Left lung (tissue), 14 donors: ENCODE measurements at places on chromosomes 7 and 10. TPM values are rescaled to one million over a fixed set of nuclear protein-coding genes. Genes with fewer than 3 reads are reported as not detected.

Gene SEMA3E
- 2.1 TPM for total RNA-seq

Gene PRSS1
- total RNA-seq: 0.99 TPM

Gene ANXA7
- 118 TPM for total RNA-seq

Gene DNAJB9
- total RNA-seq: 34.3 TPM

Gene CPA1
- total RNA-seq: not detected

Gene CDK14
- 45.1 TPM for total RNA-seq
